NCI-H460 (cell line): ENCODE measurements at places on chromosomes 6 and 20.

- no peak for DNase-seq
These were observed 13.5 kb downstream of the NCOA7 start for GRCh38 chr6:125804264-125804663.

GRCh38 chr6:146868671-146869209 is 270.0 kb downstream of the ADGB start:
- no peak for DNase-seq

DNA sequence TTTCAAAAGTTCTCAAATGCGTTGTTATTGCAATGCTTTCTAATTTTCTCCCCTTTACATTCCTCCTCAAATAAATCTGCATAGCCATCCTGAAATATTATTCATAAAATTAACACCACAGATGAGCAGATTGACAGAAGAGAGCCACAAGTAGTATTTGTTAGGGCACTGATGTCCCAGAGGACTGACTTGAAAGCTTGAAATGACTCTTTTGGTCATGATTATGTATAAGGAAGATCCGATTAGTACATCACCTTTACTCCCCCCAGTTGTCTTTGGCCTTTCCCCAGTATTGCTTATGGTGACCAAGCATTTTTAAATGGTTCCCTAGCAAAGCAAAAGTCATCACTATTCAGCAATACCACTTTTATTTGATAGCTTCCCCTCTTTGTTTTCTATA is 187.6 kb downstream of the ADAT2 start:
- DNase-seq: no peak

DNA sequence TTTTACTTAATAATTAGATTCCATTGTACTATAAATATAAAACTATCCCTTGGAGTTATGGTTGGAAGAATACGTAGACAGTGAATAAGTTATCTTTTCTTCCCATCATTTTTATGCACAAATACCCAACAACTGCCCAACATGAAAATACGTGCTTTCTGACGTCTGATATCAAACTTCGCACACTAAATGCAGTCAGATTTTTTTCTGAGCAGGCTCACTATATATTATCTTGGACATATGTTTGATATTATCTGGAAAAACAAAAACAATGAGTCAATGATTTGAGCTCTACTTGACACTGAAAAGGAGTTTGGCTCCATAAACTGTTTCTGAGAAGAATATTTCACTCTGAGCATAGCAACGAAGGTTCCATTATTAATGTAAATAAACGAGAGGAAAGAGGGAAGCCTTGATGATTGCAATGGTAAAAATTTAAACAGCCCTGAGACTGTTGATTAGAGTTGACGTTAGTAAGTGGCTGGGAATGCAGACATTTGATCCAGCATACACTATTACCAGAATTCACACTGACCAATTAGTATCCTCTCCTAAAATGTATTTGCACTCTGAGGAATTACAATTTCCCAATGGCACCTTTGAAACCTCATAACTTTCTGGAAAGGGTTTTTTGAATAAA is 1090.0 kb downstream of the EPHA7 start:
- DNase-seq: no peak

- DNase-seq: peak; percentile 1
These were observed 53.5 kb downstream of the GOPC start for GRCh38 chr6:117548797-117549301.

DNA sequence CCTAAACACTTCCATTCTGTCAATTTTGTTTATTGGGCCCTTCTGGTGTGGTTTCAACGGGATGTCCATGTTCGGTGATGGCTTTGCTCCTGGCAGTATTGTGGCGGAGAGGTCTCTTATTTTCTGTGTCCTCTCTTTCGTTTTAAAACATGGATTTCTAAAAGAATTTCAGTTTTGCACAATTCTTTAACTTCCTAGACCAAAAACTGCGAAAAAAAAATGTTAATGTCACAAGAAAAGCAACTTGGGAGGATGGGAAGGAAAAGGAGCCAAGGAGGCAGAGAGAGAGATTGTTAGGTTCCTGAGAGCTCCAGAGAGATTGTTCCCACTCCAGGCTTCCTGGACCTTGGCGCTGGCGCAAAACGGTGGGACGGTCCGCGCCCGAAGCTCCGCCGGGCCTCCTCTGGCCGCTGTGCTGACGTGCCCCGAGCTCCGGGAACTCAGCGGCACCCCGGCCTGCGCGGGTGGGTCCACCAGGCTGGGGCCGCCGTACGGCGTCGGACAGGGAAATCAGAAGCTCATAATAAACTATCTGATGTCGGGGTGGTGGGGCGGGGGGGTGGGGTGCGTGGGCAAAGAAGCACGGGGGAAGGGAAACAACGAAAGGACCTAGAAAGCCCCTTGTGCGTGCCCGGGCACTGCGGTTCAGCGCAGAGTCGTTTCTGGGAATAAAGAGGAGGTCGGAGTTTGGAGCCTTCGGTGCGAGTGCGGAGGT is 951 bp upstream of the OLIG3 start:
- DNase-seq: no peak

DNA sequence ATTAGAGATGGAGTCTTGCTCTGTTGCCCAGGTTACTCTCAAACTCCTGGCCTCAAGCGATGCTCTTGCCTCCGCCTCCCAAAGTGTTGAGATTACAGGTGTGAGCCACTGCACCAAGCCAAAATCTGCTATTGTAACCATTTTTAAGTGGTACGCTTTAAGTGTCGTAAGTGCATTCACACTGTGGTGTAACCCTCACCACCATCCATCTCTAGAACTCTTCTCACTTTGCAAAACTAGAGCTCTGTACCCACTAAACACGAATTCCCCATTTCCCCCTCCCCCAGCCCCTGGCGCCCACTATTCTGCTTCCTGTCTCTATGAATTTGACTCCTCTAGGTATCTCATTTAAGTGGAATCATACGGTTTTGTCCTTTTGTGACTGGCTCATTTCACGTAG is 2.8 kb upstream of the FAM83C start:
- no peak for DNase-seq

- DNase-seq: no peak
These were observed 41.8 kb upstream of the DOK5 start for GRCh38 chr20:54433636-54434035.

- DNase-seq: no peak
These were observed at the start of gene SIRPB1 for GRCh38 chr20:1619861-1620444. SIRPB1 (minus strand) TSS chr20:1620009; CDS start chr20:1619944, 65 bp downstream.

DNA sequence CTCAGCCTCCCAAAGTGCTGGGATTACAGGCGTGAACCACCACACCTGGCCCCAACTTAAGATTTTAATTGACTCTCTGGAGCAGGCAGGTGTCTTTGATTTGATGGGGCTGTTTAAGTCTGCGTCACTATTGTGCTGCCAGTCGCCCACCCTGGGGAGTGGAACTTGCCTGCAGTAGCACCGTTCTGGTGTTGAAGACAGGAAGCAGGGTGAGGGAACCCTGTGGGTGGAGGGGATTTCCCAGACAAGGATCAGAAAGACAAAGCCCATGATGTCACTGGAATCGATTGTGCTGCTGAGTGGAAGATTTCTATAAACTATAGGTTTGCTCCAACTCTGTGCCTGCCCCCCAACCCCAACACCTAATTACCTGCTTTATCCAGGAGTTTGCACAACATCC is 11.0 kb downstream of the ALDH8A1 start:
- DNase-seq: no peak
